ENCODE measurements at places on chromosomes 3 and 15. TPM values are rescaled to one million over a fixed set of nuclear protein-coding genes. Genes with fewer than 3 reads are reported as not detected.

HHATL gene
- not detected for total RNA-seq

LNP1 gene
- total RNA-seq: 3.1 TPM

PTPRG gene
- 36.7 TPM for total RNA-seq

CCDC39 gene
- not detected for total RNA-seq

MESP2 gene
- 0.27 TPM for total RNA-seq

CLRN1 gene
- total RNA-seq: not detected

DNA sequence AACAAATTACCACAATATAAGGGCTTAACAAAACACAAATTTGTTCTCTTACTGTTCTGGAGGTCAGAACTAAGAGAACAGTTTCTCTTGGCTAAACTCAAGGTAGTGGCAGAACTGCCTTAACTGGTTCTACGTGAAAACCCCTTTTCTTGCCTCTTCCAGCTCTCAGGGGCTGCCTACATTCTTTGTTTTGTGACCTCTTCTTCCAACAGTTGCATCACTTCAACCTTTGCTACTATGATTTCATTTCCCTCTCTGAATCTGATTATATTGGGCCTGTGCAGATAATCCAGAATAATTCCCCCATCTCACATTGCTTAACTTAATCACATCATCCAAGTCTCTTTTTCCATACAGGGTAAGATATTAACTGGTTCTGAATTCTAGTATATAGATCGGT, 624.6 kb downstream of the ZPLD1 start:
- no peak for DNase-seq

DNA sequence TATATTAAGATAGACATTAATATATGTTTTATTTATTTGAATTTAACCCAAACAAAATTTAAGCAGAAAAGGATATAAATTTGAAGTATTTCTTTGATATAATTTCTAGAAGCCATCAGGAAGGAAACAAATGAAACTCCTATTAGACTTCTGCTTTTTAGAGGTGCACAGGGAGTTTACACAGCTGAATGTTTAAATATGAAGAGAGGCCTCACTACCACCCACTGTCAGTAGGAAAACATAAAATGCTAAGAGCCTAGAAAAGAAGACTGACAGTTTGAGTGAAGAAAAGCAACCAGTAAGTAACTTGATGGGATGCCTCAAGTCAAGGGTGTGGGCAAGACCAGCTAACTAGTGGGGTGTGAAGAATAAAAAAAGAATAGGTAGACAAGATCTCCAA, 19.7 kb downstream of the PLSCR2 start:
- no peak for DNase-seq

GRCh38 chr3:187977659-187978058, 176.3 kb upstream of the LPP start:
- no peak for DNase-seq

DNA sequence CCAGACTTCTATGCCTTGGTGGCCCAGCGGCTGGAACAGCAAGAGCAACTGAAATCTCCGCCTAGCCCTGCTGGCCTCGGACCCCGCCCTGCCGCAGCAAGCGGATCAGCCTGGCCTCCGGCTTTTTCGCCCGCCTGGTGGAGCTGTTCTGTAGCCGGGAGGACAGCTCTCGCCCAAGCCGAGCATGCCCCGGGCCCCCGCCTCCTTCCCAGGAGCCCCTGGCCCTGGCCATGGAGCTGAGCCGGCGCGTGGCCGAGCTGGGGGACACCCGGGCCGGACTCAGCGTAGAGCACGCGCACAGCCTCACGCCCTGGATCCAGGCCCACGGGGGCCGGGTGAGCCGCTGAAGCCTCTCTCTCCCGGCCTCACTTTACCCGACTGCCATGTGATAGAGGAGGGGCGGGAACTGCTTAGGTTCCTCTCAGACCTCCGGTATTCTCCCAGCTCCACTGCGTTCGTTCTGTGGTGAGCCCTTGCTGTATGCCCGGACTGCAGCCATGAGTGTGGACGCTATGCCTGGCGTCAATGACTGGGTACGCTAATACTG, 24.1 kb upstream of the MRPL3 start:
- peak; percentile 54 for DNase-seq

DNA sequence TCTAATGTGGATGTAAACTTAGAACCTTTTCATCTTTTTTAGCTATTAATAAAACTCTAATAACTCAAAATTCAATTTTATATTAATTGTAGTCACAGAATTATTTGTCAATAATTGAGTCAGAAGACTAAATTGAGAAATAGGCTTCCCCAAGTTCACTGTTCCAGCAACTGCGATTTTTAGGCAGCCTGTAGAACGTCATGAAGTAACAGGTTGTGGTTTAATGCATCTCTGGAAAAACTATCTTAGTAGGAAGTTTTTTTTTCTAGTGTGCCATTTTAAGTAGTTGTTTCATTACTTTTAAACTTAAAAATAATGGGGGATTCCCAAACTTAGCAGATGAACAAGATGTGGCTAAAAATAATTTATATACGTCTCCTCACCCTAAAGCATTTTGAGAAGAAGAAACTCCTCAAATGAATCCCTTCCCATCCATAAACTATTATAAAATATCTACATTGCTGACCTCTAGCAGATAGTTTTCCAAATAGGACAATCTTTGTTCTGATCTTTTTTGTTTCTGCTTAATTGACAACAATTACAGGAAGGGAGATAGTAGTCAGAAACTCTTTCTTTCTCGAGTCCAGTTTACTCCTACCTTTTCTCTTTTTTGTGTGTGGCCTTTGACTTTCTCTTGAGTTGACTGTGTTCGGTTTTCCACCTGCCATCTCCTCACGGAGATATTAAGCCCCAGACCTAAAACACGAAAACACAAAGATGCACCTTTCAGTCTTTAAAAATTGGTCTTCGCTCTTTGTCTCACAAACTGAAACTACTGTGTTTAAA, 43.1 kb downstream of the LRCH3 start:
- DNase-seq: no peak

- DNase-seq: no peak
Measured at GRCh38 chr3:131370935-131371687, 10.5 kb upstream of the NUDT16 start.

DNA sequence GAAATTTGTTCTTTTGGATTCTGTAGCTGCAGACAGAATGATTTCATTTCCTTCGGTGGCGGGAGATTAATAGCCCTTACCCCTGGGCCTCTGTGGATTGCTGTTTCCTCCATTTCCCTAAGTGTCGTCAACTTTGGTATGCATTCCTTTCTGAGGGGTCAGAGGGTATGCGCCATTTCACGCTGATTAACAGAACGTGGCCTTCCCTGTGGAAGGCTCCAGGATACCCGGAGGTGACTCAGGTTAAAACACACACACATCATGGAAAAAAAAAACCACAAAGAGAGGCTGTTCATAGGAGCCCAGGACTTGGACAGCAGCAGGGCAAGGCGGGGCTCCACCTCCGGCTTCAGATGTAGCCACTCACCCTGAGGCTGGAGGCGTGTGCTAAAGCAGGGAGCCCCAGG, 51.9 kb downstream of the EPHB1 start:
- DNase-seq: no peak

- DNase-seq: no peak
Measured at GRCh38 chr3:61903931-61904657, 342.7 kb downstream of the PTPRG start.

DNA sequence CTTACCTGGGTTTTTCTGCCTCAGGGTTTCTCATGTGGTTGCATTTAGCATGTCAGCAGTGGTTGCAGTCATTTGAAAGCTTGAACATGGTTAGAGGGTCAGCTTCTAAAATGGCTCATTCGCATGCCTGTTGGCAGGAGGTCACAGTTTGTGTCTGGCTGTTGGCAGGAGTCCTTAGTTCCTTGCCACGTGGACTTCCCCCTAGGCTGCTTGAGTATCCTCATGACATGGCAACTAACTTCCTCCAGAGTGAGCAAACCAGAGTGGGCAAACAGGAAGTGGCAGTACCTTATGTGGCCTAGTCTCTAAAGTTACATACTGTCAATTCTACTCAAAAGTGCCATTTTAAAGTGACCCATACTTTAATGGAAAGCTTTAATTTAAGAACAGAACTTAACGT, 3.4 kb upstream of the UNC13C start:
- DNase-seq: peak; percentile 9

DNA sequence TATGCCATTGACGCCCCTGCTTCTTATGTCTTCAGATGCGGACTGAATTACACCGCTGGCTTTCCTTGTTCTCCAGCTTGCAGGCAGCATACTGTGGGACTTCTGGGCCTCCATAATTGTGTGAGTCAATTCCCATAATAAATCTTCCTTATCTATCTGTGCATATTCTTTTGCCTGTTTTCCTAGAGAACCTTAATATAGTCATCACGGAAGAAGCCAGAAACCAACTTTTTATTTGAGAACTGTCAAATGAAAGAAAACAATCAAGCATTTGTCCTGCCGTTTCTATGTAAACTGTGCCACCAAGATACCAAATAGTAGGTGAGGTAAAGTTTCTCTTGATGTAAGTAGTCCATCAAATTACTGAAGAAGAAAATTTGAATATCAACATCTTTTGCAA, 51.8 kb upstream of the B3GALNT1 start:
- no peak for DNase-seq

- DNase-seq: peak; percentile 37
Measured at GRCh38 chr3:128804017-128804810, 75.2 kb upstream of the ACAD9 start.

DNA sequence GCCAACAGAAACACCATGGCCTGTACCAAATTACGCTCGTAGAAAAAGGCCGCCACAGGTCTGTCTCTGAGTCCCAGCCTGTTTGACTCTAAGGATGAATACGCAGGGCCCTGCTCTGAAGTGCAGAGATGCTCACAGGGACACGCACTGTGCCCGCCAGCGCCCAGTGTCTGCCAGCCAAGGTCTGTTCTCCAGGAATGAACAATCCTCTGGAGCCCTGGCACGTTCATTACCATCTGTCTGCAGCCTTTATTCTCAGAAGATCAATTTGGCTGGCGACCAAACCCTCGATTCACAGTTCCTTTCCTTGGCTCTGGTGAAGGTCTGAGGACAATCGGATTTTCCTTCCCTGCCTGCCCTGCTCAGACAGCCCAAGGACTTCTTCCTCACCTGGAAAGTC, 66.3 kb downstream of the NIPA2 start:
- no peak for DNase-seq

DNA sequence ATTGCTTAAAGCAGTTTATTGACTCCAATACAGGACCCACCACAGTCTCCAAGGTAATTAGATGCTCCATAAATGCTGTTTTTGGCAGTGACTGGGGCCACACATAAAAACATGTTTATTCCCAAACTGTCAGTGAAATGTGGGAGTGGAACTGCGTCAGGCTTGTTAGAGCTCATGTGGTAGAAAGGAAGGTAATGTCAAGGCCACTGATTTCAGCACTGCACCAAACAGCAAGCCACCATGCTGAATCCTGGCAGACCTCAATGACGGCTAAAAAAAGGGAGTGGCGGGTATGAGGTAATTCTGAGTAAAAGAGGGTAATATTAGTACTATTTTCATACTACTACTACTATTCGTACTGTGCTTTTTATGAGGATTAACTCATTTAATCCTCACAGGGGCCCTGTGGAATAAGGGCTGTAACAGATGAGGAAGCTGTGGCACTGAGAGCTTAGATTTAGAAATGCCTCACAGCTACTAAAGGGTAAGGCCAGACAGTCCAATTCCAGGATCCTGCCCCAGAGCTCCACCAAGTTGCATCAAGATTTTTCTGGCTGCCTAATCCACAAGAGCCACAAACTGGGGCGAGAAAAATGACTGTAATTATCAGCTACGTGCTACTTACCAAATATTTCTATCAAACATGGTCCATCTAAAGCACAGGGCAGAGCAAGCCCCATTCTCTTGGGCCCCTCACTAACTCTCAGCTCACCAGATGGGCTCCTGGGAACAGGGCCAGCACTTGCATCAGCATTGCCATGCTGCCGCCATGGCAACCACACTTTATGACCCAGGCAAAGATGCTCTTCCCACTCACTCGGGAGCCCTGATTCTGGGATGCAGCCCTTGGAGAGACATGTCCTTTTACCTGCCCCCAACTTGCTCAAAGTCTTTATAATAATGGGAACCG, 83.6 kb upstream of the SPATA12 start:
- no peak for DNase-seq

GRCh38 chr3:102125994-102126368, 276.7 kb downstream of the NFKBIZ start:
- DNase-seq: no peak

DNA sequence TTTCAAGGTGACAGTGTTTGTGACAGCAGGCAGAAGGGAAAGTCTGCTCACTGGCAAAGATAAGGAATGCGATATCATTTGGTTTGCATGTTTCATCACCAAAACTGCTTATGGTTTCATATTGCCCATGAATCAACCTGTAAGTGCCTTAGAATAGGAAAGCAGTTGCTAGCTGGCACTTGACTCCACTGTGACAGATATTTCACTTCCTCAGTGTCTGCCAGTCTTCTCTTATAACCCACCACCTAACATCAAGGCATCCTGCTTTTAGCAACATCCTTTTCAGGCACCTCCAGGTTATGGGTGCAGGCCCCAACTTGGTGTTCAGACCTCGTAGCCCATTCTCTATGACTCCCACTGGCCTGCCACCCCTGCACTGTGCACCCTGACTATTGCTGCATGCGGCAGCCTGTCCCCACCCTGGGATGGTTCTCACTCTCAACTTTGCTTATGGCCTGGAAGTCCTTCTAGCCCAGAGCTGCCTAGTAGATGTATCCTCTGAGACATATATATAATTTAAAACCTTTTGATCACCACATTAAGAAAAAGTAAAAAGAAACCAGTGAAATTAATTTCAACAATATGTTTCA, 154.4 kb upstream of the RARB start:
- DNase-seq: no peak

DNA sequence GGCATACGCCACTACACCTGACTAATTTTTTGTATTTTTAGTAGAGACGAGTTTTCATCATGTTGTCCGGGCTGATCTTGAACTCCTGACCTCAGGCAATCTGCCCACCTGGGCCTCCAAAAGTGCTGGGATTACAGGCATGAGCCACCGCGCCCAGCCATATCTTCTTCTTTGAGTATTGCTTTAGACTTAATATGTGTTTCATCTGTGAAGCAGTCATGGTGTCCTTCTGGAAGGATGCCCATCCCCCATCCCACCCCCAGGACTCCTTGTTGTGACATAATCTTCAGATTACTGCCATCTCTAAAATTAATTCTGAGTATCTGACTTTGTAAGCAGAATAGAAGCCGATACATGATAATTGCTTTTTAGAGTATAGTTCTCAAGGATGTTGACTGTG, 57.7 kb downstream of the KLHL25 start:
- no peak for DNase-seq

DNA sequence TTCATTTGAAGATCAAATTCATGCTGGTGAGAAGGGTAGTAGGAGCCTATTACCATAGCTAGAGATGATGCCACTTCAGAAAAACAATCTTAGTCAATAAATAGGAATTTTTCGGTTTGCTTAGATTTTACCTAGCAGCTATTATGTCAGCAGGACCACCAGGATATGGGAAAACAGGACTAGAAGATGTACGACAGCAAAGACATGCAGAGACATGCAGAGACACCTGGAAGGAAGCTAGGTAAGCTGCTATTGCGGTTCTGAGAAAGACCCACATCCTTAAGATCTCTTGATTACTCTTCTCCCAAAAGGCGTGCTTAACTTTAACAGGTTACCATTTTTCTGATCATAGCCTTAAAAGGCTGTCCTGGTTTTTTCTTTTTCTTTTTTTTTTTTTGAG, 64.8 kb upstream of the THSD4 start:
- DNase-seq: no peak

- DNase-seq: peak; percentile 56
Measured at GRCh38 chr3:186953011-186953487, 22.7 kb downstream of the ST6GAL1 start.

- no peak for DNase-seq
Measured at GRCh38 chr15:40234783-40235182, 4.1 kb upstream of the PAK6 start.

- no peak for DNase-seq
Measured at GRCh38 chr3:5004319-5005152, 25.3 kb downstream of the BHLHE40 start.
